Fibroblast of skin of scalp (primary cell): ENCODE measurements at places on chromosomes 2 and 18.

DNA sequence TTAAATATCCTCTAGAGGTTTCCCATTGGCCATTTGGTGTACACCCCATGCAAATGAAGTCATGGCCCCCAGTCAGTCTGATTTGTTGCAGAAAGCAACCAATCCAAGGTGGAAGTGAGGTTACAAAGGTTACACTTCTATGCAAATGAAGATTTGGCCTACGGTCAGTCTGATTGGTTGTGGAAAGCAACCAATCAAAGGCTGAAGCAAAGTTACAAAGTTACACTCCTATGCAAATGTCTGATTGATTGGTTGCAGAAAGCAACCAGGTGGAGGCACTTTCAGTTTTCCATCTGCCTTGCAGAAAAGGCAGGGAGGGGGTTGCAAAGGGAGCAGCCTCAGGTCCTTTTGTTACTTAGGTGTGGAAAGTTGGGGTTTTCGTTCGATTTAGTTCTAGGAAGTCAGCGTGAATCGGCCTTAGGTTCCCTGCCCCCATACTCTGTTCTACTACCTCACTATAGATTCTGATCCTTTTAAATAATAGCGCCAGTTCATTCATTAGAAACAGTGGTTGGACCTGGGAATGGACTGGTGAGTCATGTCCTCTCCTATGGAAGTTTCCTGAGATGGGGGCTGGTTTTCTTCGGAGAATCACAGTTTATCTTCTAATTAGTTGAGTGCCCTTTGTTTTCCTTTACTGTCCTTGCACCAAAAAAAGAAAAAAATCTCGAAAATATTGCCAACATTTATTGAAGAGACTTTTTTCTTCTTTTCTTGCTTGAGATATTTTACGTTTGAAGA lies 279.5 kb downstream of the AGAP1 start:
- no peak for DNase-seq

GRCh38 chr2:40400336-40400953 lies 51.4 kb downstream of the SLC8A1 start:
- peak; percentile 25 for DNase-seq

- DNase-seq: peak; percentile 36
Measured at GRCh38 chr2:217617616-217618022, 385.2 kb downstream of the TNS1 start.

DNA sequence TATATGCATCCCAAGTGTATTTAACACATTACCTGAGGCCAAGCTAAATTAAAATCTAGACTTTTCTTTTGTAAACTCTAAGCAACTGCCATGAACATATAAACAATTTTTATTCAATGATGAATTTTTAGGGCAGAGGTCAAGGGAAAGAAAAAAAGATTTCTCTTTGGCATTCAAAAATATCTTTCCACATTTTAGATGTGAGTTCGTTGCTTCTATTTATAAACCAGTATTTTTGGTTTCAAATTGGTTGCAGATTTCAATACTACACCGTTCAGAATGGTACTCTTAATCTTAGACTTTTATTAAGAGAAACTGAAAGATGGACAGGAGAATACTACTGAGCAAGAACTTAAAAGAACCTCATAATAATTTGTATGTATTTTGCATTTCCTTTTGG lies 293.6 kb upstream of the CCDC68 start:
- DNase-seq: no peak

- DNase-seq: no peak
Measured at GRCh38 chr2:127672341-127673224, 2.7 kb downstream of the LIMS2 start.

DNA sequence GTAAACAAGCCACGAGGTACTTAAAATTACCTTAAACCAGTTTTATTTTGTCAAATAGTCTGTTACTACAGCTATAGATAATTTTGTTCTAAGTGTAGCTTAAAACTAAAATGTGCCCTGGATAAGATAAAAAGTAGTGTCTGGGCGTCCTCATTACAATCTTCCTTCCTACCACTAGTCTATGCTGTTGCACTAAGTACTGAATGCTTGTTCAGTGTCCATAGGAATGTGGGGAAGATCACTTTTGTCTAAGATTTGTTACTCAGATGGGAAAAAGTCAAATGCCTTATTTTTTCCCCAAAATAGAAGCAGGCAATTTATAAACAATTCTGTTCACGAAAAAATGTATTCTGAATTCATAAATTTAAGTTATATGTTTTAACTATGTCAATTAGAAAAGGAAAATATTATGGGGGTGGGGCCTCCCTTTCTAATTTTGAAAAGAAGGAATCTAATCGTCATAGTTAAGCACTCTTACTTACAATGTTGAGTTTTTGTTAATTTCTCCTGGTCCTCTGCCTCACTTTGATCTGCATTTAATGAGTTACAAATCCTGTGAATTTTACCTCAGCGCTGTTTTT lies 140.4 kb upstream of the VRK2 start:
- peak; percentile 62 for DNase-seq

DNA sequence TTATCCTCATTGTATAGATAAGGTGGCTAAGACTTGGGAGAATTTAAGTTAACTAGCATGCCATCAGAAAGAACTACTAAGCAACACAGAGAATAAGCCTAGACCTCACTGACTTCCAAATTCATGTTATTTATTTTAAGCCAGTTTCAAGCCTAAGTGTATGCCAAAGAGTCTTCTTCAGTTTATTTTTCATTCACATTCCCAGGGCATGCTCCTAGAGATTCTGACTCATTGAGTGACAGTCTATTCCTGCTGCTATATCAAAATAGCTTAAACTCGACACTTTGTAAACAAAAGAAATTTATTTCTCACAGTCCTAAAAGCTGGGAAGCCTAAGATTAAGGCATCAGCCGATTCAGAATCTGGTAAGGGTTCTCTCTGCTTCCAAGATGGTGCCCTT lies 467.1 kb downstream of the MBD2 start:
- peak; percentile 56 for DNase-seq

GRCh38 chr18:61888622-61889021 lies 4.2 kb downstream of the RNF152 start:
- DNase-seq: no peak

DNA sequence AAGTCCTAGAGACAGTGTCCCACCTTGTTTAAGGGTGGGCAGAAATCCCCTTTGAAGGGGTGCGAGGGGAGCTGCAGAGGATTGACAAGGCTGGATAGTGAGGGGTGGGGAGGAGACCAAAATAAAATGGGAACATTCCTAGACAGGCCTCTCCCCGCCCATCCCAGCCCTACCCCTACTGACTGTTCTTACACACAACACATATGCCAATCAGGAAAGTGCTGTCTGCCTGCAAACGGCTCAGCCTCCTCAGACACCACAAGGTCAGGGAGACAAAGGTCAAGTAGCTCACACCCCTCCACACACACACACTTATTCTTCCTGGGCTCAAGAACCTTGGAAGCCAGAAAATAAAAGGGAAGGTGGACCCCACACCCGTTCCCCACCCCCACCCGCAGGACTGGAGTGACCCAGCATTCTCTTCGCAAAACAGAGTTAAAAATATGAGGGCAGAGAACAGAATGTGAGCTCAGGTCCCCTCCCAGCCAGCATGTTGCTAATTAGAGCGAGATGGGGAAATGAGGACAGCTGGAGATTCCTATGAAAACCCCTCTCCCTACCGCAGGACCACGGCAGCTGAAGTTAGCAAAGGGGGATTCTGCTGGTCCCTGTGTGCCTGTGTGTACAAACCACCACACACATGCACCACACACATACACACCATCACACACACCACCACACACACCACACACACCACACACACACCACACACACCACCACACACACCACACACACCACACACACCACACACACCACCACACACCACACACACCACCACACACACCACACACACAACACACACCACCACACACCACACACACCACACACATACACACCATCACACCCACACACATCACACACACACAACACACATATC lies 197.8 kb downstream of the TNS1 start:
- no peak for DNase-seq

DNA sequence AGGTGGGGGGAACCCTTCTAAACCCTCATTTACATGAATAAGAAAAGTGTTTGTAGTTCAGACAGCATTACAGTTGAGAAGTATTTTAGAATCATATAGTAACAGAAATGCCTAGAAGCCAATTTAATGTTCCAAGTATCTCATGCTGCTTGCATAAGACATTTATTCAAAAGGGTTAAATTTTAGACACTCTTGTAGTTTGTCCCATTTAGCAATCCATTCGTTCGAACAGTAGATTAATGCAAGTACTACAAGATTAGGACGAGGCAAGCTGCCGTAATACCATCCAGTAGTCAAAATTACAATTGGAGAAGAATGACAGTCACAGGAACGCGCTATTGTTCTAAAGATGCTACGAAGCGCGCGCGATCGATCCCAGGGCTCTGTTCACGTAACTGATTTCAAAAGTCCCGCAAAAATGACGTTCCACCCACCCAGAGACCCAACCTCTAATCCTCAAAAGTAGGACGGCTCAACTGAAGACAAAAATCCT lies 1.2 kb downstream of the TMEM237 start:
- no peak for DNase-seq

GRCh38 chr18:61699397-61700110 lies 193.3 kb downstream of the RNF152 start:
- DNase-seq: peak; percentile 58

DNA sequence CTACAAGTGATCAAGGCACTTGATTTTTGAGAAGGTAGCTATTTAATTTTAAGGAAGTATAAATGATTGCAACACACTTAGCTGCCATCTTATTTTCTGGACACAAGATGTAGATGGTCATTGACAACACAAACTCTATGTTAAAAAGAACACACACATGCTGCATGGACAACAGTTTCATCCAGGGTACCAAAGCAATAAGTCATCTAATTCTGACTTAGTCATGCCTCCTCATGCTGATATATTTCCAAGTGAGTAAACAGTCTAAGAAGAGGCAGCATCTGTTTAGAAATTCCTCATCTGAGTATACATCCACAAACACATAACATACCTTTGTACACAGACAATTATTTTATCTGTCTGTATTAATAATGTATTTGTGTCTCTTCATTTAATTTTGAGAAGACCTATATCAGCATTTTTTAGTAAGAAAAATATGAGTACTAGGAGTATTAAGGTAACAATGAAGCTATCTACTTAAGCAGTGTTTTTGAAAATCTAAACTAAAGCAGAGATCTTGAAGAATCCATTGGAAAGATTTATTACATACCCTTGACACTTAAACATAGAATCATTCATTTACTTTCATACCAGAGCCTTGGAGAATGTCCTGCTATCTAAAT lies 84.9 kb downstream of the SCN1A start:
- no peak for DNase-seq

GRCh38 chr2:159226059-159226461 lies 60.4 kb downstream of the WDSUB1 start:
- DNase-seq: peak; percentile 19

- no peak for DNase-seq
Measured at GRCh38 chr2:238174701-238175100, 15.9 kb downstream of the ERFE start.

GRCh38 chr18:40670668-40671375 lies 1284.2 kb upstream of the PIK3C3 start:
- no peak for DNase-seq

- DNase-seq: no peak
Measured at GRCh38 chr2:141889788-141890187, 241.0 kb downstream of the LRP1B start.

DNA sequence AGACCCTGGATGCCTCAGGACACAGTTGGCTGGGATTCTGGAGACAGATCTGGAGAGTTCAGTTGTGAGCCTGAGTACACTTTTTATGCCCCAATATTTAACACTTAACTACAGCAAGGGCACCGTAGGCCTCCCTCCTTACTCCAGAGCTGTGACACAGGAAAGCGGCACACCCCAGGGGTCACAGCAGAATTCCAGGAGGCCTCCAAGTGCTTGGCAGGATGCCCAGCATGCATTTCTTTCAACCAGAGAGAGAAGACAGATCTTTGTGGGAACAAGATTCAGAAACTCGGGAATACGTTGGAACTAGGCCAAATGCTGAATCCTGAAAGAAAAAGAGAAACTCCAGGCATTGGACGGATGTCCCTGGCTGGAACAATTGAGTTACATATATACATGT lies 199.2 kb upstream of the NT5C1B start:
- DNase-seq: peak; percentile 96

GRCh38 chr18:2889761-2890192 lies 43.0 kb downstream of the EMILIN2 start:
- DNase-seq: peak; percentile 45

DNA sequence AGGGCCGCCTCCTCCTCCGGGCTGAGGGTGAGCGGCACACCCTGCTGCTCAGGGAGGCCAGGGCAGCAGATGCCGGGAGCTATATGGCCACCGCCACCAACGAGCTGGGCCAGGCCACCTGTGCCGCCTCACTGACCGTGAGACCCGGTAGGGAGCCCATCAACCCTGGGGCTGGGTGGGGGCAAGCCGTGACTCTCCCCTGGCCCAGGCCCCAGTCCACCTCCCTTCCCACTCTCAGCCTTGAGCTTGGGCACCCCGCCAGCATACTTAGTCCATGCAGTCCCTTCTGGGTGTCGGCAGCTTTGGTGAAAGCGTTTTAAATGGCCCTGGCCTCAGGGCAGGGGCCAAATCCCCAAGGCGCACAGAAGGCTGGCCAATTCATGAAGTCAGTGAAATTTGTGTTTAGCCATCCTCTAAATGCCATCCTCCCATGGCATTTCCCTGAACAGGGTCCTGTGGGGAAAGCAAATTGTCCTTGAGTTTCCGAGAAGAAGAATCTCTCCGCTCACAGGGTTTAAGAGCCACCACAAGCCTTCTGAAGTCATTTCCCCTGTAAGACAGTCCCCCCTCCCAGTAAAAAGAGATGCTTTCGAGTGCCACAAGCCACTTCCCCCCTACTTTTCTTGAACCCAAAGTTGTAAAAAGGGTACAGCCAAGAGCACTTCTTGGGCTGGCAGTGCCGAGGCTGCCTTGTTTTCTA lies 17.2 kb downstream of the SPEG start:
- DNase-seq: peak; percentile 66

DNA sequence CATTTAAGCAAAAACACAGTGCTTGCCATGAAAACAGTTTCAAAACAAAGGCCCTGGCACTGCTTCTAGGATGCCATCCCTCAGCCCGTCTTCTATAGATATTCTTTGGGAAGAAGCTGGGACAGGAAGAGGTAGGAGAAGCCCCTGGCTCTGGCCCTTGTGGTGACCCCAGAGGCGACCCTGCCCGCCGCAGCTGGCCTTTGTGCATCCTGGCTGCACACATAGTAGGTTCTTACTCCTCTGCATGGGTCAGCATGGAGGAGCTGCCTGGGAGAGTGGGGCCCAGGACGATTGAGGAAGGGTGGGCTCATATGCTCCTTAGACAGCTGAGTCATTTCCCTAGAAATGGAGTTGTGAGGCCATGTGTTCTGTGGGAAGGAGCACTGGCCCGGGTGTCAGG lies 44.4 kb upstream of the OTOF start:
- no peak for DNase-seq

GRCh38 chr18:3233433-3234168 lies 13.8 kb upstream of the MYOM1 start:
- DNase-seq: no peak

- DNase-seq: no peak
Measured at GRCh38 chr2:236081171-236081570, 87.0 kb downstream of the GBX2 start.

- DNase-seq: no peak
Measured at GRCh38 chr2:136765256-136766072, at the start of gene THSD7B. Gene THSD7B, plus strand, starts transcription at chr2:136765545. Its CDS starts 116,634 bp downstream, at chr2:136882179.

- DNase-seq: peak; percentile 76
Measured at GRCh38 chr2:237483018-237483731, 3.9 kb upstream of the MLPH start.
